IPS DF 6.9 (cell line): ENCODE measurements at places on chromosomes 13 and 19.

GRCh38 chr13:25365720-25366235 lies 6.0 kb upstream of the ATP8A2 start:
- DNase-seq = no peak

GRCh38 chr13:40072663-40073120 lies 417.2 kb downstream of the COG6 start:
- DNase-seq = no peak

- DNase-seq = no peak
These were observed 226.3 kb downstream of the DLEU7 start for GRCh38 chr13:50617134-50617721.

- DNase-seq = no peak
These were observed 4.2 kb downstream of the LIPE start for GRCh38 chr19:42422901-42423461.
